ENCODE measurements at places on chromosomes 2 and 18. TPM values are rescaled to one million over a fixed set of nuclear protein-coding genes. Genes with fewer than 3 reads are reported as not detected.

CABLES1 gene
- 13.0 TPM for total RNA-seq

RPS27A gene
- total RNA-seq, result 3,269 TPM

PLCD4 gene
- total RNA-seq, result 0.29 TPM

NEU4 gene
- total RNA-seq, result 0.21 TPM

PID1 gene
- 4.0 TPM for total RNA-seq

HOXD10 gene
- total RNA-seq, result 5.4 TPM
